ENCODE measurements at places on chromosomes 2 and 18. TPM values are rescaled to one million over a fixed set of nuclear protein-coding genes. Genes with fewer than 3 reads are reported as not detected.

Gene TUBB8B
- not detected for total RNA-seq

Gene HOXD13
- not detected for total RNA-seq

Gene TFCP2L1
- total RNA-seq, result not detected

Gene IL1R1
- 10.9 TPM for total RNA-seq

Gene CRYGC
- total RNA-seq, result not detected
